Activated naive CD8-positive, alpha-beta T cell treated with anti-CD3 and anti-CD28 coated beads for 36 hours (primary cell): ENCODE measurements at places on chromosomes 16 and 17. TPM values are rescaled to one million over a fixed set of nuclear protein-coding genes. Genes with fewer than 3 reads are reported as not detected.

The DOC2B gene
- 0.08 TPM for total RNA-seq

The PTX4 gene
- not detected for total RNA-seq

The CA7 gene
- not detected for total RNA-seq

The GPR179 gene
- total RNA-seq, result 0.23 TPM

The RAPGEFL1 gene
- total RNA-seq, result 5.1 TPM

The CORO1A gene
- total RNA-seq, result 977 TPM

The EVI2A gene
- 42.7 TPM for total RNA-seq

The TNP2 gene
- not detected for total RNA-seq

The TBC1D3G gene
- total RNA-seq, result not detected

The VWA3A gene
- not detected for total RNA-seq

The YWHAE gene
- 550 TPM for total RNA-seq

The CES4A gene
- total RNA-seq, result 4.6 TPM

The KRTAP4-4 gene
- not detected for total RNA-seq
